A172 (cell line): ENCODE measurements at places on chromosomes 6 and 20. TPM values are rescaled to one million over a fixed set of nuclear protein-coding genes. Genes with fewer than 3 reads are reported as not detected.

MYLIP gene
- 2.4 and 4.7 TPM in 2 replicates for total RNA-seq

FOXS1 gene
- 2.4 TPM in 1 of 2 replicates, not detected in the other for total RNA-seq

MEP1A gene
- not detected in 2 replicates for total RNA-seq

ATP6V1G2 gene
- 1.4 and 2.3 TPM in 2 replicates for total RNA-seq

SAPCD1 gene
- total RNA-seq, result 1.1 and 3.0 TPM in 2 replicates

BPI gene
- total RNA-seq, result not detected in 2 replicates

TGM2 gene
- 13.9 and 27.0 TPM in 2 replicates for total RNA-seq

MYLK2 gene
- 0.55 and 0.91 TPM in 2 replicates for total RNA-seq

PERP gene
- 71.5 and 96.5 TPM in 2 replicates for total RNA-seq

LY6G6D gene
- not detected in 2 replicates for total RNA-seq

DOK5 gene
- total RNA-seq, result not detected in 2 replicates

LZTS3 gene
- 2.7 and 5.0 TPM in 2 replicates for total RNA-seq

CAGE1 gene
- total RNA-seq, result not detected in 2 replicates

CDSN gene
- total RNA-seq, result not detected in 2 replicates

CD24 gene
- 20.4 and 26.9 TPM in 2 replicates for total RNA-seq

ECT2L gene
- not detected in 2 replicates for total RNA-seq

GGTLC1 gene
- total RNA-seq, result not detected in 2 replicates

ZNF831 gene
- not detected in 2 replicates for total RNA-seq

ULBP1 gene
- 0.07 and 0.38 TPM in 2 replicates for total RNA-seq

SIRPG gene
- total RNA-seq, result not detected in 2 replicates

TRIM40 gene
- not detected in 2 replicates for total RNA-seq

BHLHE23 gene
- total RNA-seq, result not detected in 2 replicates
